ENCODE measurements at places on chromosomes 5 and 9. TPM values are rescaled to one million over a fixed set of nuclear protein-coding genes. Genes with fewer than 3 reads are reported as not detected.

- no peak for DNase-seq
Observed at GRCh38 chr5:171632616-171633015, 153.0 kb upstream of the SMIM23 start.

DNA sequence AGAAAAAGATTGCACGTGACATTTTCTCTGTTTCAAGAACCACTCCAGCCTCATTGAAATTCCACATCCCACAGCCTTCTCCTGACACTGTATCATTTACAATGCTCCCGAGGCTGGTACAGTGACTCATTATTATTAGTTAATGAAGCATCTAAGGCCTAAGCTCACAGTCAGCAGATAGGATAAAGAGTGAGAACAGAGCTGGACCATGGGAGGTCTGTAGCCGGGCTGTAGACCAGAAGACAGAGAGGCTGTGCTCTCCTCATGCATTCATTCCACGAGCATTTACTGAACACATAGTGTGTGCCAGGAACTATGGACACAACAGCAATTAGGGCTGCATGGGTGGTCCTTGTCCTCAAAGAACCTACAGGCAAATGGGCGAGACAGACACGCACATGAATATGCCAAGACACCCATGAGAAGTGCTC, 47.3 kb upstream of the GALNT10 start:
- no peak for DNase-seq

DNA sequence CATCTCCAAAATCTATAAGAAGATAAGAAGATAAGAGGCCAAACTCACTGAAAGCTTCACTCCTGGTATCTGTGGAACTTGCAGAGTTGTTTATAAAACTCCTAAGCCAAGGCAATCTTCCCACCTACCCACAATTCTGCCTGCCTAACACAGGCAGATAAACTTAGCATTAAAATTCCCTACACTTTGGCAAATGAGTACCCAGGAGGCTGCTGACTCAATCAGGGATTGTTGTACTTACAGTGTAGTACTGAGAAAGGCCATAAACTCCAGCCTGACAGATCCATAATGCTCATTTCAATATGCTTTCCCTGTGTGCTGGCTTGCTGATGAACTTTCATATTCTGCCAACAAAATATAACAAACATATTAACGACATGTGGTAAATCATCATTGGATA, 725.2 kb downstream of the BRINP1 start:
- no peak for DNase-seq

GRCh38 chr5:92849756-92850155, 731.3 kb downstream of the NR2F1-AS1 start:
- no peak for DNase-seq

GRCh38 chr9:114347675-114348074, 18.0 kb downstream of the ORM2 start:
- no peak for DNase-seq

- no peak for DNase-seq
Observed at GRCh38 chr9:131043087-131043486, 34.1 kb downstream of the LAMC3 start.

DNA sequence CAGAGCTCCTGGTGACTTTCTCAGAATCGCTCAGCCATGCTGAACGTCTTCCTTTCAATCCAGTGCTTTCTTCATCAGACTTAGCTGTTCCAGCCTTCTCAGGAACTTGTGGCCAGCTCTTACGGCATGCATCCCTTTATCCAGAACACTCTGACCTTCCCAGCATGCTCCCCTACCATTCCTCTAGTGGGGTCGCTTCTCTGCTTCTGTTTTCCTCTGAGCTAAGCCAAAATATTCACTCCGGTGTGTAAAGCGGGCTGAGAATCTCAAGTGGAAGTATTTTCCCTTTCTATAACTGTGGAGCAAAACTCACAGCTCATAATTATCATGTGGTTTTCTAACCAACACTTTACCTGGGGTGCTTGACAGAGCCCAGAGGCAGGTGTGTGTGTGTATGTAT, 6.2 kb downstream of the DCANP1 start:
- no peak for DNase-seq

DNA sequence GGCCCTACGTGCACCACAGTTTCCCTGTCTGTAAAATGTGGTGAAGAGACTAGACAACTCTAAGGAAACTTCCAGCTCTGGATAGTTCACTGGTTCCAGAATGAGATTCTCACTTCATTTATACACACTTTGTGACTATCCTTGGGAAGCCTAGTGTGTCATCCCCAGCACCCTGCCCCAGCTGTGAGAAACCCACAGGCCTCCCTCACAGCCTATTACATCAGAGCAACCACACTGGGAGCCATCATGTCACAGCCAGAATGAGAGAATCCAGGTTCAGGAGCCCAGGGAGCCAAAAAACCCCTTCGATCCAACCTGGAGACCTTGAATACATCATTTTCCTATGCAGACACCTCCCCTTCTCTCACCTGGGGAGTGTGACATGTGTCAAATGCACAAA, 21.0 kb upstream of the HAND1 start:
- no peak for DNase-seq

The CHSY3 gene
- 2.4 TPM for total RNA-seq

DNA sequence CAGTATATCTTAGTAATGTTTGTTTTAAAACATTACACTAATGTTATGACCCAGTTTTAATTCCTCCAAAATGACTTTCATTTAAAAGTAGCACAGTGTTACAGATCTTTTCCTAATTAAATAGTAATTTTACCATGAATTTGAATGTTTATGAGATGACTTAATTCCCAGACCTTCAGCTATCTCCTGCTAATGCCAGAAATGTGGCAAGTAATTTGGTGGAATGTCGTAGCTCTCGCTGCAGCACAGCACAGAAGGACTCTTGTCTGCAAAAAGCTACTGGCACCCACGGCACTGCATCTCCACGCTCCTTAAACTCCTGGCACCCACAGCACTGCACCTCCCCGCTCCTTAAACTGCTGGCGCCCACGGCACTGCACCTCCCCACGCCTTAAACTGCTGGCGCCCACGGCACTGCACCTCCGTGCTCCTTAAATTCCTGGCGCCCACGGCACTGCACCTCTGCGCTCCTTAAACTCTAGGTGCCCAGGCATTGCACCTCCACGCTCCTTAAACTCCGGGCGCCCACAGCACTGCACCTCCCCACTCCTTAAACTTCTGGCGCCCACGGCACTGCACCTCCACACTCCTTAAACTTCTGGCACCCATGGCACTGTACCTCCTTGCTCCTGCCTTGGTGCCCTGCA, 163.1 kb downstream of the CDK5RAP2 start:
- DNase-seq: no peak

The LHX2 gene
- total RNA-seq: not detected

- DNase-seq: no peak
Observed at GRCh38 chr9:89592963-89593726, 11.7 kb upstream of the GADD45G start.

DNA sequence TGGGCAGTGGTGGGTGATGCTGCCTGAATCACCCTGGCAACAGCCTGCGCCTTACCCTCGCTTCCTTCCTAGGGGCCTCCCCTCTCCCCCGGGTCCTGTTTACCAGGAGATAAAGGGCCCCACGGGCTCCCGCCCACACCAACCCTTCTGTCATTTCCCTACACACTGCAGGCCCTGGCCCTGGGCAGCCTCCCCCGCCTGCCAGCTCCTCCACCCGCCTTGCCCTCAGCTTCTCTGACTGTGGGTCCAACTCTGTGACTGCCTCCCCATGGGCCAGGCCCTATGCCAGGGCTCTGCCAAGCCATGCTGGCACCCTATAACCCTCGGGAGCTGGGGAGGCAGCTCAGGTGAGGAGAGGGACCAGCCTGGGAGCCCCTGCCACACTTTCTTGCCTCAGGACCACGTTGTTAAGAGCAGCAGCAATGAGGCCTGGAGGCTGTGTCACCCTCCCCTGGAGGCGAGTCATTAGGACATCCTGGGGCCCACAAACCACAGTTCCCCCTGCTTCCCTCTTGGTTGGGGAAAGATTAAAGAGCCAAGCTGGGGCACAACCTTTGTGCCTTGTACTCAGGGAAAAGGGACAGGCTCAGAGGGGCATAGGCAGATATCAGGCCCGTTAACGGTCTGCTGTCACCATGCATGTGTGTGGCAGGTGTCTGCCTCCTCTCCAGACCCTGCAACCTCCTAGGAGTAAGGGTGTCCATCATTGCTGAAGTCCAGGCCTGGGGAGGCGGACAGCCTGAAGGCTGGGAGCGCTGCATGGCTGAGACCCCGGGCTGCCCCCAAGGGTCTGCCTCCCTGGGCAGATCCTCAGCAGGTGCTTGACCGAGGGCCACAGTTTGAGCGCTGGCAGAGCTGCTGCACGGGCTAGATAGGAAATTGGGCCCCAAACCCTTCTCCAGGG, 2.8 kb downstream of the MGAT4B start:
- DNase-seq: no peak

GRCh38 chr9:96436456-96437126, 13.4 kb upstream of the HABP4 start:
- DNase-seq: no peak

DNA sequence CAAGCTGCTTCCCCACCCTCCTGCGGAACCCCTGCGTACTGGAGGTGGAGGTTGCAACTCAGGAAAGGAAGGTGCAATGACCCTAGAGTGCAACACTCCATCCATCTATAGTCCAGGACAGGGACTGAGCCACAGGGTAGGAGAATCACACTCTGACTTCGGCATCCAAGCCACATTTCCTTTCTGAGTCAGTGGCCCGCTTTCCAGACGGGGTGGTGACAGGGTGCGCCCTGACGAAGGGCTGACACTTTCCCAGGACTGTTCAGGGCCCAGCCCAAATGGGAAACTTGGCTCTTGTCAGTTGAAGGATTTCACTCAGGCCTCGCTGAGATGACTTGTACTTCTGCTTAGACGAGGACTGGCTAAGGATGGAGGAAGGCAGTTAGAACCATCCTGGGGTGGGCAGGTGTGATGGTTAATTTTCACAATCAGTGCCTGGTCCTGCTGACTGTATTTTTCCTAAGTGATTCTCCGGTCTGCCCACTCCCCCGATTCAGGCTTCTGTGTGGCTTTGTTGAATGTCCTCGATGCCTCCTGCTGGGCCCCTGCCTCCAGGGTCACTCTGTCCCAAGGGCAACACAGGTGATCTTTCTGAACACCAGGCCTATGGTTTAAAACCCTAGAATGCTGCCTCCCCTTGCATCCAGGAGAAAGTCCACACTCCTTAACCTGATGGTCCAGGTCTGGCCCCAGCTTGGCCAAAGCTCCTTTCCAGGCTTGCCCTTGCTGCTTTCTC, 228.1 kb downstream of the FSTL4 start:
- no peak for DNase-seq

The LECT2 gene
- total RNA-seq: not detected

DNA sequence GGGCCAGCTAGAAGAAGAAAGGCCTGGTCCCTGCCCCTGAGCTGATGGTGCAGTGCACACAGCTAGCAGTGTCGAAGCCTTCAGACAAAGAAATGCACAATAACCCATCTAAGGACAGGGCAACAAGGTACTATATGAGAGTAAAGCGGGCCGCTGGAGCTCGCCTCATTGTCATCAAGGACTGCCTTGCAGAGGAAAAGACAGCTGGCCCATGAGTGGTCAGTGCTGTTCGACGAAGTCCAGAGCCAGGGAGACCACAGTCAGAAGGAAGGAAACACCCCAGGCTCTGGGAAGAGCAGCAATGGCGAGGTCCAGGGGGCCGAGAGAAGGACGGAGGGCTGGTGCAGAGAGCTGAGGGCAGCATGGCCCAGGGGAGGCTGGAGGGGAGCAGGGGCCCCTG, 17.3 kb downstream of the ATPSCKMT start:
- no peak for DNase-seq

The LRRTM2 gene
- not detected for total RNA-seq

The FLT4 gene
- total RNA-seq: 203 TPM

DNA sequence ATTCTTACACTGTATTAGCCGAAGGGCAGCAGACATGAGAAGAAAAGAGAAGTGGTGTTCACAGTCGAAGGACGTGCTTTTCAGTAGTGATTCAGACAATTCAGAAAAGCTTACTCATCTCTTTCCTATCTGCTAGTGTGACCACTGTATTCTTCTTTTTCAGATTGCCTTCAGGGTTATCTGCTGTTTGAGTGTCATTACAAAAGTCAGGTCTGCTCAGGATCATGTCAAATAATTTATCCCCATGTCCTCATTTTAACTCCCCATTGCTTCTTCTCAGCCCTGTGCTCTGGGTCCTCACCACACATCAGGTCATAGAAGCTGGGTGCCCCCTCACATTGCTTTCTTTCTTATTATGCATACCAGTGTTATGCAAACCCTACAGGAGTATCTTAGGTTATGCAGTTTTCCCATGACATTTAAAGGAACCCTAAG, 394.0 kb downstream of the CETN3 start:
- DNase-seq: no peak
